ENCODE measurements at places on chromosomes 1 and 21.

DNA sequence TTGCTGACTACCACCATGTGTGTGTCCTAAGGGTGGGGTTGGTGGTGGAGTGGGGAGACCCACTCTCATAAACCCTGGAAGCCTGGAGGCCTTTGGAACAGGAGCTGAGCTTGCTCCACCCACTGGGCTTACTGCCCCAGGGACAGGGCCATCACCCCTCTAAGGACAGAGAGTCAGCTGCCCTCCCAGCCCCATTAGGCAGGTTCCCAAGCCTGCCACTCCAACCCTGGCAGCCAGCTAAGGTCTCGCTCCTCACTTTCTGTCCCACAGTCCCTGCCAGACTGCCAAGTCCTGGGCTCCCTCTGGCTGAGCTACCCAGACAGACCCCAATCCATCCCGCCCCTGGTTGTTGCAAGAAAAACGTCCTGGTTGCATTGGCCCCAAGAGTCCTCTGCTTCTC is 3.8 kb downstream of the NT5C1A start:
- no peak for DNase-seq

GRCh38 chr21:23223882-23224281 is 2225.7 kb downstream of the NCAM2 start:
- DNase-seq: no peak

DNA sequence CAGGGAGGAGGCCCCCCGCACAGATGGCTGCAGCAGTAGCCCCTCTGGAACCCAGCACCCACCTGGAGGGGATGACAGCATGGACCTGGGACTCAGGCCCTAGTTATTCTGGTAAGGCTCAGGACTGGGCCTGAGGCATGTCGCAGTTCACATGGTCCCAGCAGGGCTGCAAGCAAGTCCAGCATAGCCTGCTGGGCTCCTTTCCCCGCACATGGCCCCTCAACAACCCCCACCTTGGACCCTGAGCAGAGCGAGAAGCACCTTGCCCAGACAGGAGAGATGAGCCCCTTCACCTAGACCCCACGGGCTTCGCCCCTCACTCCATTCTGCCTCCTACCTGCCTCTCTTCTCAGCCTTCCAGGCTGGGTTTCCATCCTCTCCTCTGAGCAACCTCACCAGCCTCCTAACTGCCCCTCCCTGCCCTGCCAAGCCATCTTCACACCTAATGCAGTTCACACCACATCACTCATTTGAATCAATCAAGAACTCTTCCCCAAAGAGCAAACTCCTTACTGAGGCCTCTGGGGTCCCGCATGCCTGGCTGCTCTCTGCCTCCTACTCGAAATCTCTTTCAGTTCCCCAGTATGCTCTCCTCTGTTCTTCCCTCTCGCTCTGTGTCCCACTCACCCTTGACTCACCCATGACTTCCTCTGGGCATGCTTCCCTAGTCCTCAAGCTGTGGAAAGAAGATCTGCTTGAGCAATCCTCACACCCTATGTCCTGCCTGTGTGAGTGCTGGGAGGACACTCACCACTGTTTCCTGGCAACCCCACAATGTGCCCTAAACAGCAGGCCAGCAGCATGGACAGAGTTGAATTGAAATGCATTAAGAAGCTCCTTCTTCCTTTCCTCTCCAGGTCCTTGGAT is 9.4 kb upstream of the THEMIS2 start:
- DNase-seq: no peak

- DNase-seq: no peak
Measured at GRCh38 chr1:67855961-67856360, 22.7 kb upstream of the GNG12 start.

DNA sequence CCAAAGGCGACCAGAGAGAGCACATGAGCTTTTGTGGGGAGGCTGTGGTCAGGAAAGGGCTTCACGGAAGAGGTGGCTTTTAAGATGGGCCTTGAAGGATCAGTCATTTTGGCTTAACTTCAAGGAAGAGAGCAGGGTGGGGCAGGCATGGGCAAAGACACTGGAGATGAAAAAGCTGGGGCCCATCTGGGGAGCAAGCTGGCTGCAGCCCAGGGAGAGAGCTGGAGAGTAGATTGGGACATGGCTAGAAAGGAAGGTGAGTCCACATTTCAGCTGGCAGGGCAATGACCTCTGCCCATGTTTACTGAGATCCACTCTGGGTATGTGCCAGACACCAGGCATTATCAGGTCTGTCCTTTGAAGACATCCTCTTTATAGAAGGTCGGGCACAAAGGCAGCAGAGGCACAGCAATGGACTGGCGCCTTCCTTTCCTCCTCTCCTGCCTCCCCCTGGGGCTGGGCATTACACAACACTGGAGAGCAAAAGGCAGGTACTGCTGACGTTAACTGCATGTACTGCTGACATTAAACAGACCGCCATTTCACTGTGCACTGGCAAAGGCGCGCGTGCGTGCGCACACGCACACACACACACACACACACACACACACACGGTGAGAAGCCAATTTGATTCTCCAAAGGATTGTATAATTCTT is 2.2 kb upstream of the UBXN10 start:
- DNase-seq: no peak

DNA sequence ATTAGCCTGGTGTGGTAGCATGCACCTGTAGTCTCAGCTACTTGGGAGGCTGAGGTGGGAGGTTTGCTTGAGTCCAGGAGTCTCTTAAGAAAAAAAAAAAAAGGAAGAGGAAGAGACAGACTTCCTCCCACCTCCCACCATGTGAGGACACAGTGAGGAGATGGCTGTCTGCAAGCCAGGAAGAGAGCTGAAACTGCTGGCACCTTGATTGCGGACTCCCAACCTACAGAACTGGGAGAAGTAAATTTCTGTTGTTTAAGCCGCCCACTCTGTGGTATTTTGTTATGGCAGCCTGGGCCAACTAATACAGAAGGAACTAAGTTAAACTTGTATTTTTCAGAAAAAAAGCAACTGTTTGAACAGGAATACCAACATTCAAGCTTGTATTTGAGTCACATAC is 21.7 kb downstream of the DOP1B start:
- no peak for DNase-seq

- DNase-seq: no peak
Measured at GRCh38 chr1:72341661-72342060, 59.3 kb upstream of the NEGR1 start.

DNA sequence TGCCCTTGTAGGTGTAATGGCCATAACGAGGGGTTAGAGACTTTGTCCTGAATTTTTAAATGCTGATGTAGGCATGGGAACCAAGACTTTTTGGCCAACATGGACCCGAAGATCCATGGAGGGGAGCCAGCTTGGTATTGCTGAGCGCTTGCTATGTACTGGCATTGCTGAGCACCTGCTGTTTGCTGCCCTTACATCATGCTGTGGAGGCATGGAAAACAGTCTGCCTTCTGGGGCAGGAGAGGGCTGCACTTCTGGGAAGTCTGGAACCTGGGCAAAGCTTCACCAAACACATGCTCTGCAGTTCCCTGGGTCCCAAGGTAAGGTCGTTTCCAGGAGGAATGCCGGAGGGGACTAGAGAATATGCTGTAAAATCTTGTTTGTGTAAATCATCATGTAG is 86.3 kb upstream of the CNIH3 start:
- no peak for DNase-seq

- no peak for DNase-seq
Measured at GRCh38 chr1:218665221-218665620, 320.1 kb downstream of the TGFB2 start.

- peak; percentile 46 for DNase-seq
Measured at GRCh38 chr1:44985747-44986359, 542 bp downstream of the EIF2B3 start.

- DNase-seq: peak; percentile 57
Measured at GRCh38 chr1:51192213-51192843, 43.7 kb upstream of the RNF11 start.

DNA sequence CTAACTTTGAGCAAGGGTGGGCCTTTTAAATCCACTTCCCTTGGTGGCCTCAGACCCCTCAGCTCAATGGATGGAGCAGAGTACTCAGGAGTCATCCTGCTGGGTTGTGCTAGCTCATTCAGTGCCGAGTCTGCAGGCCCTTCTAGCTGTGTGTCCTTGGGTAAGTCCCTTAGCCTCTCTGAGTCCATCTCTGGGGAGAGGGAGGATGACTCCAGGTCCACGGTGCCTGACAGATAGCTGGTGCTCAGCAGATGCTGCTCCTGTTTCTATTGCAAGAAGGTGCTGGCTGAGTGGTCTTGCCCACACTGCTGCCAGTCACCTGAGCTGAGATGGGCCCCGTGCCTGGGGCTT is 11.0 kb downstream of the LDLRAP1 start:
- DNase-seq: no peak

DNA sequence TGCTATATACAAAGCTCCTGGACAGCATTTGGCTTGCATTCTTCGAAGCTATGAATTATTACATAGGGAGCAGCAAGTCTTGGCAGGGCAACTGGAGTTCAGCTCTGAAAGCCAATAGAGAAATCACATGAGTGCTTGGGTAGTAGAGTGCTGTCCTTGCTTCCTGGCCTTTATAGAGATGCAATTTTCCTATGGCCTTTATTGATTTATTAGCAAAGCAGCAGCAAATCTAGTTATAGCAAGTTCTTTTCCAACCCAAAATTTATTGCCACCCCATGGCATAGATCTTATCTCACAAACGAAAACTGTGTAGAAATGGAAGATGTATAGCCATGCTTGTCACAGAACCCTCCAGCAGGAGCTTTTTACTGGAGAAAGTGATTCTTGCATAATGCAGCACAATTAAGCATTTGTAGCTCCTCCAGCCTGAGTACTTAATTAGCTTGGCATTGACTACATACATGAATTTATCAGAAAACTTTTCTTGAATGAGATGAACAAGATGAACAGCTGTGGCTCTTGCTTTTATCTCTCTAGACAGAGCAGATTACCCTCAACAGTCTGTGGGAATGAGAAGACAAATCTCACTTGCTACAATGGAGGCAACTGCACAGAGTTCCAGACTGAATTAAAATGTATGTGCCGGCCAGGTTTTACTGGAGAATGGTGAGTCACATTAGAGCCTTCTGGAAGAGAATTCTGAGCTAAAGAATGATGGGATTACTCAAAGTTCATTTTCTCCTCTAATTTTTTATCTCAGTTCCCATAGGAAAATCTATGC is 170.1 kb downstream of the CRB1 start:
- DNase-seq: no peak

GRCh38 chr1:239244084-239244483 is 142.3 kb upstream of the CHRM3 start:
- no peak for DNase-seq

DNA sequence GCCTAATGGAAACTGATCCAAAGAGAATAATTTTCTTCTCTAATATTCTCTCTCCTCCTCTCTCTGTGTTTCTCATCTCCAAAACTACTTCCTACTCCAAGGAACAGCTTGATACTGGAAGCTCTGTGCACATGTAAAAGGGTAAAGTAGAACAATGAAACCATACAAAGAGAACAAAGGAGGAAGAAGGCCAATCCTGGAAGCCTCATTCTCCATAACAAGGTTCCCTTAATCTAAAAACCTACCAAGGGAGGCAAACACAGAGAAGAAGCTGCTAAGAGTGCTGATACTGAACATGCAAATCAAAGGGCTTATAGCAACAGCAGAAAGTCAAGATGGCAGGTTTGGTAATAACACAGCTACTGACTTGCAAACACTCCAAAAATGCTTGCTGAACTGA is 44.4 kb downstream of the SIPA1L2 start:
- DNase-seq: no peak

GRCh38 chr1:16172964-16173446 is 17.1 kb upstream of the EPHA2 start:
- no peak for DNase-seq

- no peak for DNase-seq
Measured at GRCh38 chr1:100968621-100969020, 57.0 kb downstream of the DPH5 start.

DNA sequence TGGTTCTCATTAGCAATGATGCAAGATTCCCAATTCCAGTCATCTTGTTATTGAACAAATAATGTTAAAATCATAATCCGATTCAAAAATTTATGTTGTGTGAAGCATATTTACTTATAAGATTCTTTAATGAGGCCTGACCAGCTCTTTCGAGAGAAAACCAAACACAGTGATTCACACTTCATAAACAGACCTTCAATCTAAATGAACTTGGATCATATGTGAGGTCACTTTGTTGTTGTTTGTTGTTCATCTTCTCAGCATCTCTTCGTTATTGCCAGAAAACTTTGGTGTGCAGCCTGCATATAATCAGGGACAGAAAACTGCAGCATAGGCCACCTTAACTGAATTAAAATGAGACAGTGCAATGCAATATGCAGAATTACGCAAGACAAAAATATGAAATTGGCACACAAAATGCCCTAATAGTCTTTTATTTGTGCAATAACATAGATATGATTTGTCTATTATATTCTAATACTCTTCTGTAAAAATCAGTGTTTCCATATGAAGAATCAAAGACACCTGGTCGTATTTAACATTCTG is 30.1 kb downstream of the NCAM2 start:
- no peak for DNase-seq

DNA sequence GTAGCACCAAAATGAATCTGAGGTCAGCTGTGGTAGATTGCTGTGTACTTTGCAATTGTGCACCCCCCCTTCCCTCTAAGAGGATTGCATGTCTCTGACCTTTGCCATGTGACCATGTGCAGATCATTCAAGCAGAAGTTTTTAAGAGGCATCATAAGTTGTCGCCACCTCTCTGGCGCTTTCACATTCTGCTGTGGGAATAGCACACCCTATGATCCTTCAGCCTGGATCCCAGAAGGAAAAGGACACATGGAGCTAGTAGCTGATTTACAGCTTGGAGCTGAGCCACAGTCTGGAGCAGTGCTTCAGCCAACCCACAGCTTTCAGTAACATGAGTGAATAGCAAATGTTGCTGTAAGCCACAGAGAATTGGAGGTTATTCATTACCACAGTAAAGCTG is 158.5 kb downstream of the TSEN15 start:
- no peak for DNase-seq

GRCh38 chr1:65424573-65424889 is 4.1 kb downstream of the LEPR start:
- no peak for DNase-seq

GRCh38 chr21:25891596-25891995 is 156.8 kb downstream of the GABPA start:
- DNase-seq: no peak

GRCh38 chr21:19368944-19369343 is 965.4 kb upstream of the TMPRSS15 start:
- DNase-seq: no peak

DNA sequence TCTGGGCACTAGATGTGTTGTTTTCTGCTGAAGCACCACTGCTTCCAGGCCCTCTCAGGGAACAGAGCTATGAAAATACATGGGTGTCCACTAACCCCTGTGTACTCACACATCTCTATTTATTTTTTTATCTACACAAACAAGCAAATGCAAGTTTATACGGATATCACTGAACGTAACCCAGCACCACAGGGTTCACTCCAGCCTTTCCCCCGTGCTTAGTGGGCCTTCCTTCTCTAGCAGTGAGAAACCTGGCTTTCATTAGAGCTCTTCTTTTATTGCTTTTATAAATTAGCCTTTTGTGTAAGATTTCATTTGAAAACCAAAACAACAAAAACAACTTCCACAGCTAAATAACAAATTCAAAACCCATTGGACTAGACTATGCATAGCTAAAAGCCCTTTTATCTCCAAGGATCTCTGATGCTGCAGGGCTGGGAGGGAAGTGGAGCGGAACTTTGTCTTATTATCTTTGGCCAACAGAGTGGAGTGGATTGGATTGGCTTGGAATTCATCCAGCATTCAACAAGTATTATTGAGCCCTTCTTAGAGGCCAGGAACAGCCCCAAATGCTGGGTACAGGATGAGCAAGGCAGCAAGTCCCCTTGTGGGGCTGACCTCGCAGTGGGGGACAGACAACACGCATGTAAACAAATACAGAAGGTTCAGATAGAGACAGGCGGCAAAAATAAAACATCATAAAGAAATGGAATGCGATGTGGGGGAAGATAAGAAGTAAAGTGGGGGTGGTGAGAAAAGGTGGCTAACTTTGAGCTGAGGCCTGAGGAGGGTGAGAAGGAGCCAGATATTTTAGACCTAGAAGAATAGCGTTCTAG is 371.8 kb upstream of the POU3F1 start:
- no peak for DNase-seq
